Esophagus muscularis mucosa (tissue), 4 donors: ENCODE measurements at places on chromosomes 7 and 10.
A peak's percentile ranks its signal among the peaks of the same experiment; 100 is the strongest.

- peaks cover 9% of the 10 kb centered on the region for H3K4me1 ChIP-seq
- no peak for DNase-seq
- no peak overlapping the region for H3K4me3 ChIP-seq
- H3K27ac ChIP-seq = no peak overlapping the region
- H3K36me3 ChIP-seq = no peaks in the 10 kb centered on the region
Measured at GRCh38 chr7:39353615-39354376, 212.4 kb upstream of the YAE1 start.

GRCh38 chr7:158140538-158141220, 446.9 kb downstream of the PTPRN2 start:
- no peaks in the 10 kb centered on the region for H3K36me3 ChIP-seq
- H3K4me3 ChIP-seq = no peak overlapping the region
- H3K27ac ChIP-seq = no peak overlapping the region
- H3K4me1 ChIP-seq = no peaks in the 10 kb centered on the region

DNA sequence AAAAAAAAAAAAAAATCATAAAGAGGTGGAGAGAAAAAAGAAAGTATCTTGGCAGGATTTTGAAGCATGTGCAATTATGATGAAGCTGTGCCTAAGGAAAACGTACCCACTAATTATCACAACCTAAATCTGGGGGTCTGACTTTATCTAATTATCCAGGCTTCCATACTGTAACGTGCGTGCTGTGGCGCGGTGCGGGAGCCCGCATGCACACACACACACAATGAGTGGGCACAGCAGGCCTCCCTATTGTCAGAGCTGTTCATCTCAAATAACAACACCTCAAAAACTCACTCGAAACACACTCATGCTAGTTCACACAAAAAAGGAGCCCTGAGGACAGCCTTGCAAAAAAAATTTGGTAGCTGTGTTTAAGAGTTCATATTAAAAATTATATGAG, 31.9 kb downstream of the BEND7 start:
- no peak overlapping the region for H3K27ac ChIP-seq
- H3K27me3 ChIP-seq = no peaks in the 10 kb centered on the region
- H3K36me3 ChIP-seq = peaks cover 61% of the 10 kb centered on the region
- H3K4me1 ChIP-seq = no peaks in the 10 kb centered on the region

DNA sequence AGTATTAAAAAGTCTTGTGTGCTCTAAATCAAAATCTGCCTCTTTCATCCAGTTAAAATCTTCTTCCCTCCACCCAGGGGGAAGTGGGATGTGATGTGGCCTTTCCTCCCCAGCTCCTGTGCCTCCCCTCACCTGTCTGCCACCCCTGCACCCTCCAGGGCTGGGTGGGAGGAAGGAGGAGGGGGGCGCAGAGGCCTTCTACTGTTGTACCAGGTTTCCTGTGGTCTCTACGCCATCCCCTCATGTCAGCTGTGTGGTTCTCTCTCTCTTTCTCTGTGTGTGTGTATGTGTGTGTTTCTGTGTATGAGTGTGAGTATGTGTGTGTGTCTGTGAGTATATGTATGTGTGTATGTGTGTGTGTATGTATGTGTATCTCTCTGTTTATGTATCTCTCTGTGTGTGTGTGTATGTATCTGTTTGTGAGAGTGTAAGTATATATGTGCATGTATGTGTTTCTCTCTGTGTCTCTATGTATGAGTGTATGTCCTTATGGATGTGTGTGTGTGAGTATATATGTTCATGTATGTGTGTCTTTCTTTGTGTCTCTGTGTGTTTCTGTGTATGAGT, 45.5 kb upstream of the C10orf71 start:
- H3K36me3 ChIP-seq = no peaks in the 10 kb centered on the region
- H3K4me3 ChIP-seq = no peak overlapping the region
- DNase-seq = no peak
- H3K27ac ChIP-seq = no peak overlapping the region
- H3K4me1 ChIP-seq = no peaks in the 10 kb centered on the region

- no peak for DNase-seq
- H3K27me3 ChIP-seq = no peaks in the 10 kb centered on the region
- H3K4me1 ChIP-seq = peaks cover 49% of the 10 kb centered on the region
Measured at GRCh38 chr7:129828989-129829736, 123.6 kb downstream of the UBE2H start.

DNA sequence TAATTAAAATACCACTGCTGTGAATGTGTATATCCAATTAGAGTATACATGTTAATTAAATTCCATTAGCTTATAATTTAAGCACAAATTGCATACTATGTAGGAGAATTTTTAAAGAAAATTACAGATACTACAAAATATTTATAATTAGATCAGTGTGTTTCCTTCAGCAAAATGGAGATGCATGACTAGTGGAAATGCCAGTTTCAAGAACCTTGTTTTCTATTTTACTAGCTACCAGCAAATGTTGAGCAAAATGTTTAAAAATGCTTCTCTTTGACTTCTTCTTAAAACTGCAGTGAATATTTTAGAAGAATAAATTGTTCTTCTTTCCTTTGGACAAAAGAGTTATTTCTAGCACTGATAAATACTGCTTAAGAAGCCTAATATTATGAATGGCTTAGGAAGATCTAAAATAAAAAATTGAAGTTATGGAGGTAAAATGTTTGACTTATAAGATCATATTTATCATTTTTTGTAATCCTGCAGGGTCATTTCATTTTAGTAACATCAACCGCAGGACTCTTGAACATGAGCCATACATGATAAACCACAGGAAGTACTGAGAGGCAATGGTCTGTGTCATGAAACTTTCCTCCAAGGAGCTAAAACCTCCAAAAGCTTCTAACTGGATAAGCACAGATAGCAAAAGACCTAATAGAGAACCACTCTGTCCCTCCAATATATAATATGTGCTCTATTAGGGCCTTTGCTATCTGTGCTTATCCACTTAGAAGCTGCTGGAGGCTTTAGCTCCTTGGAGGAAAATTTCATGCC, 1066.0 kb upstream of the CELF2 start:
- H3K36me3 ChIP-seq = no peaks in the 10 kb centered on the region
- H3K4me1 ChIP-seq = no peaks in the 10 kb centered on the region
- H3K27me3 ChIP-seq = no peaks in the 10 kb centered on the region
- no peak overlapping the region for H3K4me3 ChIP-seq
- H3K27ac ChIP-seq = no peak overlapping the region

DNA sequence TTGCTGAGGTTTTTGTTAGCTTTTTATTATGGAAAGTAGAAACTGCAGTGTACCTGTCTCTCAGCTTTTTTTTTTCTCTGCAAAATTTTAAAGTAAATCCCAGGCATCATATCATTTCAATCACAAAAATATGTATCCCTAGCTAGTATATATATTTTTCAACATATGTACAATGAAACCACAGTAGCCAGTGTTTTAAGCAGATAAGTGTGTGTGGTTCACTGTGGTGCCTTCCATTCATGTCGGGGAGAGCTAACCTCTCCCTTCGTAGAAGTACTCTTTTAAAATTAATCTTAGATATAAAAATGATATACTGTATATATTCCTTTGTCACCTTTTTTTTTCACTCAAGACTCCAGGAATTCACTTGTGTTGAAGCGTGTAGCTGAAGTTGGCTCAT, 22.7 kb downstream of the CUL1 start:
- no peaks in the 10 kb centered on the region for H3K36me3 ChIP-seq
- peaks cover 84% of the 10 kb centered on the region for H3K4me1 ChIP-seq
- no peak overlapping the region for H3K27ac ChIP-seq
- no peak for DNase-seq
- H3K27me3 ChIP-seq = no peaks in the 10 kb centered on the region

- H3K36me3 ChIP-seq = no peaks in the 10 kb centered on the region
Measured at GRCh38 chr10:33052263-33052875, 94.3 kb upstream of the ITGB1 start.

DNA sequence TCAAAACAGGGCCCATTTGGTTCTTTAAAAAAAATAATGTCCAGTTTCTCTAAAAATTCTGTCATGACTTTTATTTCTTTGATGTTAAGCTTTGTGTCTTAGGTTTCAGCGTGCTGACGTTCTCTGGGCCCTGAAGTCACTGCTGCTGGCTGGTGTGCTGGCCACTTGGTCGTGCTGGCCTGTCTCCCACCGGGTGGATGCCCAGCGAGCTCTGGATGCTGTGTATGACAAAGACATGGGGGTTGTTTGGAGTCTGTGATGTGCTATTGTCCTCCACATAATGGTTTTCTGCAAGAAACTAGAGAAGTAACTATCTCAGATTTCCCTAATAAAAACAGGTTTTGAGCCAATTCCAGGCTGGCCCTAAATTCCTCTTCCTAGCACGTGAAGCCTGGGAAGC, 9.5 kb upstream of the IDI2 start:
- no peak overlapping the region for H3K27ac ChIP-seq
- no peaks in the 10 kb centered on the region for H3K4me1 ChIP-seq
- DNase-seq = no peak
- no peaks in the 10 kb centered on the region for H3K27me3 ChIP-seq

- H3K27me3 ChIP-seq = no peaks in the 10 kb centered on the region
- H3K27ac ChIP-seq = no peak overlapping the region
- no peaks in the 10 kb centered on the region for H3K4me1 ChIP-seq
- no peak for DNase-seq
- H3K4me3 ChIP-seq = no peak overlapping the region
Measured at GRCh38 chr7:85820702-85821443, 634.0 kb upstream of the SEMA3D start.

GRCh38 chr7:74351836-74352235, 62.6 kb downstream of the CLIP2 start:
- no peaks in the 10 kb centered on the region for H3K36me3 ChIP-seq
- H3K4me3 ChIP-seq = no peak overlapping the region
- no peak overlapping the region for H3K27ac ChIP-seq
- no peaks in the 10 kb centered on the region for H3K4me1 ChIP-seq
- no peaks in the 10 kb centered on the region for H3K27me3 ChIP-seq

GRCh38 chr10:87862679-87863052, 667 bp downstream of the KLLN start:
- peak overlapping the region; percentile 93 for H3K27ac ChIP-seq
- H3K27me3 ChIP-seq = no peaks in the 10 kb centered on the region
- no peaks in the 10 kb centered on the region for H3K36me3 ChIP-seq
- peaks cover 17% of the 10 kb centered on the region for H3K4me1 ChIP-seq

GRCh38 chr7:116028787-116029186, 1.8 kb downstream of the TFEC start:
- H3K36me3 ChIP-seq = no peaks in the 10 kb centered on the region
- H3K4me3 ChIP-seq = no peak overlapping the region
- DNase-seq = no peak
- H3K4me1 ChIP-seq = no peaks in the 10 kb centered on the region
- no peak overlapping the region for H3K27ac ChIP-seq
- no peaks in the 10 kb centered on the region for H3K27me3 ChIP-seq

GRCh38 chr7:106610996-106611886, 49.7 kb downstream of the CCDC71L start:
- H3K27ac ChIP-seq = no peak overlapping the region
- no peak for DNase-seq
- no peaks in the 10 kb centered on the region for H3K4me1 ChIP-seq
- H3K27me3 ChIP-seq = no peaks in the 10 kb centered on the region

GRCh38 chr7:94414481-94414880, 19.8 kb downstream of the COL1A2 start:
- H3K4me1 ChIP-seq = peaks cover 60% of the 10 kb centered on the region
- no peak for DNase-seq
- no peaks in the 10 kb centered on the region for H3K27me3 ChIP-seq
- no peak overlapping the region for H3K4me3 ChIP-seq
- H3K27ac ChIP-seq = peak overlapping the region; percentile 52
